ENCODE measurements at places on chromosomes 16 and 17.

DNA sequence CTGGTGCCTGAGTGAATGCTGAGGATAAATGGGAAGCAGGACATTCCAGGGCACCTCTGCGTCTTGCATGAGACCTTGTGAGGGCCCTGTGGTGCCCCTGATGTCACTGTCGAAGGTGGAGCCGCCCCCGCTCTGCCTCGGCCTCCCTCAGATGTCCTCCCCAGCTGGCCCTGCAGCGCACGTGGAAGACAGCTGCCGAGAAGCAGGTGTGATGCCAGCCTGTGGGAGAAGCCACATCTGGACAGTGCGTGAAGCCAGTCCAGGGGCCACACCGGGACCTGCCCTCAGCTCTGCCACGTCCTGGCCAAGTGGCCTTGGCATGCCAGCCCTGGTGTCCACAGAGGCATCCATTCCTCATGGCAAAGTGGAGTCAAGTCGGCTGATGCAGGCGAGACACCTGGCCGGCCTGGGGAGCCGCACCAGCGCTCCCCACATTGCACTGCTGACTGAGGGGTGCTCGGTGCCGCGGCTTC lies 21.6 kb upstream of the METRNL start:
- DNase-seq: no peak

GRCh38 chr17:4072487-4073157 lies 70.2 kb downstream of the ZZEF1 start:
- no peak for DNase-seq

DNA sequence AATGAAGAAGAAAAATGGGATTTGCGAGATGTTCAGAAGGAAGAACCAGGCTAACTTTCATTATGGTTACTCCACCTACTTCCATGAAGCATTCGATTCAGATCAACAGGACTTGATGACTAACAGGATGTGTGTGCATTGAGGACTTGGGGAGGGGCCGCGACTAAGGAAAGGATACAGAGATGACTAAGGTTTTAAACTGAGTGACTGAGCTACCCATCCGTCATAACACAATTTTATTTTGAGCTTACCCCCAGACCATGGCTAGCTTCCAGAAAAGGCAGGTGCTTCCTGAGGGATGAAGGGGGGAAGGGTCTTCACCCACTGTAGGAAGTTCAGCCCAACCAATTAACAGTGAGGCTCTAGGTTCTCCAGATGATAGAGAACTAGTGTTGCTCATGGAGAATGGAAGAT lies 2.5 kb upstream of the CDYL2 start:
- no peak for DNase-seq

DNA sequence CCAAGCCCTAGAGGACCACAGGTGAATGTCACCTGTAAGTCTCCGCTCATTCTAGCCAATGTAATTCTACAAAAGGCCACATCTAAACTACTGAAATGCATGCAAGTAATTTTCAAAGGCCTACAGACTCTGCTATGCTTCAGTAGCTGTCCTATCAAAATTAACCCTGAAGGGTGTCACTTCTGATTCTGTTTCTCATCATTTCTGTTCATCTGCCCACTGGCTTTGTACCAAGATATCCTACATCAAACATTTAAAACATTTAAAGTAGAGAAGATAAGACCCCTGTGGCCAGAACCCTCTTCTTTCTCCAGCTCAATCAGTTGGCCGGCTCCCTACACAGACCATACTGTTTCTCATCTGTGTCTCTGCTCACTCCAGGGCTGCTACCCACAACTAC lies 21.5 kb downstream of the PHF12 start:
- DNase-seq: no peak

GRCh38 chr17:2068519-2069051 lies 13.7 kb downstream of the HIC1 start:
- no peak for DNase-seq

DNA sequence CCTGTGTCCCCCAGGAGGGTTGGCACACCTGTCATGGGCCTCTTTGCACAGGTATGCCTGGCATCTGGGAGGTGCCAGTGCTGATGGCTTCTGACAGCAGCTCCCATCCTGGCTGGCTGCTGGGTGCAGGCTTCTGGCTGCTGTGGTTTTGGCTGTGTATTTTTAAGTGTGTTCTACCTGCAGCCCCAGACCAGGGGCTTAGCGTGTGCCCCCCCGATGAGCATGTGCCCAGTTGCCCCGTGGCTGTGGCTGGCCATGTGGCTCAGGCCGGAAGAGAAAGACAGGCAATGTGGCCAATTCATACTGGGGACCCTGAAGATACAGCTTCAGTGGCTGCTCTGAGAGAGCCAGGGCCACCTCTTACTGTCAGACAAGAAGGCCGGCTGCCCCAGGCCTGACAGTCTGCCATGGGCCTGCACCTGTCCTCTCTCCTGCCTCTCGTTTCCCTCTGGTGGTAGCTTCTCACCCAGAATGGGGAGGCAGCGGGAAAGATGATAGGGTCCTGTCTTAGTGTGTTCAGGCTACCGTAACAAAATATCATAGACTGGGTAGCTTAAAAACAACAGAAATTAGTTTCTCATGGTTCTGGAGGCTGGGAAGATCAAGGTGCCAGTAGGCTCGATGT lies 37.6 kb upstream of the LGALS9 start:
- no peak for DNase-seq

DNA sequence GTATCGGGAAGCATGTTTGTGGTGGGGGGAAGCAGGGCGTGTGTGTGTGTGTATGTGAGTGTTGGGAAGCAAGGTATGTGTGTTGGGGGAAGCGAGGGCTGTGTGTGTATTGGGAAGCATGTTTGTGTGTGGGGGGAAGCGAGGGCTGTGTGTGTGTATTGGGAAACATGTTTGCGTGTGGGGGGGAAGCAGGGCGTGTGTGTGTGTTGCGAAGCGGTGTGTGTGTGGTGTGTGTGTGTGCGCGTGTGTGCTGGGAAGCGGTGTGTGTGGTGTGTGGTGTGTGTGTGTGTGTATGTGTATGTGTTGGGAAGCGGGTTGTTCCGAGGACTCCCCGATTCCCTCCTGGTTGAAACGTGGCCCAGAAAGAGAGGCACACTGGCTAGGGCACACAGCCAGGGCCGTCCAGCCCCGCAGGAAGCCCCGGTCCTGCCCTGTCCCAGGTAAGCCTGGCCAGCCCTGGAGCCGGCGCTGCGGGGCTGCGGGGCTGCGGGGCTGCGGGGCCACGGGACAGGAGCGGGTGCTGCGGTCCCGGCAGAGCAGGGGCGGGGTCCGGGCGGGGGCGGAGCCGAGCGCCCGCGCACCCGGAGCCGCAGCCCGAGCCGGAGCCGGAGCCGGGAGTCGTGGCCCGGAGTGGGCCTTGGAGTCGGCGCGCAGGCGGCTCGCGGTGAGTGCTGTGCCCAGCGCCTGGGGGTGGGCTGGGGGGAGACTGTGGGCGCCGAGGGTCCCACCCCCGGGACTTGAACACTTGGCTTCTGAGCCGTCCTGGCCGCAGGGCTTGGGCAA lies at the start of gene NOD2:
Gene NOD2 (plus strand): TSS at position 608 of the 783 bp plus-strand sequence. CDS start 5,890 bp downstream, outside the sequence.
- DNase-seq: no peak

DNA sequence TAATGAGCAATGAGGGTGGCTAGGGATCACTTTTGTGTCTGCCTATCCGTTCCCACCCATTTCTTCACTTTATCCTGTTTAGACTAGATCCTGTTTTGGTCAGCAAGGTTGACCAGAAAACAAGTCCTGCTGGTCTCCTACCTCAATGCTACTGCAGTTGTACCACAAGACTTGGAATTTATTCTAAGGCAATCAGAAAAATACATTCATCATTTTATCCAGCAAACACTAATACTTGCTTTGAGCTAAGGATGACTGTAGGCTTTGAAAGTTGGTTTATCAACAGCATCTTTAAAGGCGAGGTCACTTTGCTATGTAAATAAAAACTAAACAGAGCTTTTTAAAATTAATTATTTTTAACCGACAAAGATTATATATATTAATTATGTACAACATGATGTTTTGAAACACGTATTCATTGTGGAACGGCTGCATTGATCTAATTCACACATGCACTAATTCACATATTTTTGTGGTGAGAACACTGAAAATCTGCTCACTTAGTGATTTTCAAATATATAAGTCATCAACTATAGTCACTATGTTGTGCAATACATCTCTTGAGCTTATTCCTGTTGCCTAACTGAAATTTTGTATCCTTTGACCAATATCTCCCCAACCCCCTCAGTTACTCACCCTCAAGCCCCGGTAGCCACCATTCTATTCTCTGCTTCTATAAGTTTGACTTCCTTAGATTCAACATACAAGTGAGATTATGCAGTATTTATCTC lies 125.9 kb upstream of the HS3ST3A1 start:
- no peak for DNase-seq

GRCh38 chr17:57666201-57666870 lies 78.8 kb downstream of the CCDC182 start:
- no peak for DNase-seq

DNA sequence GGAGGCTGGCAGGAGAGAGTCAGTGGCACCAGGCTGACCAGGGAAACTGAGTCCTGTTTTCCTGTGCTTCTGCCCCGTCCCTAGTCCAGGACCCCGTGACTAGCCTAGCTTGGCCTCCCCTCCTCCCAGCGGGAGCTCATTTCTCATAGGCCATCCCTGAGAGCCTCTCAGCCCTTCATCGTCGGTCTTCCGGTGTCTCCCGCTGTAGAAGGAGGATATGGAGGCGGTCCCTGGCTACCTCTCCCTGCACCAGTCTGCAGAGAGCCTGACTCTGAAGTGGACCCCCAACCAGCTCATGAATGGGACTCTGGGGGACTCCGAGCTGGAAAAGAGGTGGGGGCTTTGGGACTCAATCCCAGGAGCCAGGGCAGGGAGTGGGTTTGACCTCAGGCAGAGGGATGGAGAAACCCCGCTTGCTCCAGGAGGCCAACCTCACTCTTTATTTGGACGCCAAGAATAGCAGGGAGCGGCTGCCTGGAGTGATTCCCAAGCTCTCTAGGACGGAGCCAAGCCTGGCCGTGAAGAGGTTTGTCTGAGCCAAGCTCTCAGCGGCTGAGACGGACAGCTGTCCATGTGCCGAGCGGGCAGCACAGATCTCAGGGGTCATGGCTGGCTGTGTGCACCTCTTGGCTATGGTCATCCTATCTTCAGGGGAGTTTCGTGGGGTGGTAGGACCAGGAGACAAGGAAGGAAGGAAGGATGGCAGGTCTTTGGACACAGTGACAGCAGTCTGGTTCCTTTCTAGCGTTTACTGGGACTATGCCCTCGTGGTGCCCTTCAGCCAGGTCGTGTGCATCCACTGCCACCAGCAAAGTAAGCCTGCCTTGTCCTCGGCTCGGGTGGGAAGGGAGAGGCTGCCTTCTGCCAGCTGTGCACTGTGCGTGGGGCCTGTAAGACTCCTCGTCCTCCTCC lies 26.8 kb downstream of the SGSM2 start:
- no peak for DNase-seq

GRCh38 chr17:21381076-21381706 lies 5.0 kb downstream of the KCNJ12 start:
- no peak for DNase-seq

GRCh38 chr16:66049865-66050264 lies 316.6 kb upstream of the CDH5 start:
- no peak for DNase-seq

GRCh38 chr17:75854881-75855309 lies 240 bp downstream of the WBP2 start:
- DNase-seq: no peak

DNA sequence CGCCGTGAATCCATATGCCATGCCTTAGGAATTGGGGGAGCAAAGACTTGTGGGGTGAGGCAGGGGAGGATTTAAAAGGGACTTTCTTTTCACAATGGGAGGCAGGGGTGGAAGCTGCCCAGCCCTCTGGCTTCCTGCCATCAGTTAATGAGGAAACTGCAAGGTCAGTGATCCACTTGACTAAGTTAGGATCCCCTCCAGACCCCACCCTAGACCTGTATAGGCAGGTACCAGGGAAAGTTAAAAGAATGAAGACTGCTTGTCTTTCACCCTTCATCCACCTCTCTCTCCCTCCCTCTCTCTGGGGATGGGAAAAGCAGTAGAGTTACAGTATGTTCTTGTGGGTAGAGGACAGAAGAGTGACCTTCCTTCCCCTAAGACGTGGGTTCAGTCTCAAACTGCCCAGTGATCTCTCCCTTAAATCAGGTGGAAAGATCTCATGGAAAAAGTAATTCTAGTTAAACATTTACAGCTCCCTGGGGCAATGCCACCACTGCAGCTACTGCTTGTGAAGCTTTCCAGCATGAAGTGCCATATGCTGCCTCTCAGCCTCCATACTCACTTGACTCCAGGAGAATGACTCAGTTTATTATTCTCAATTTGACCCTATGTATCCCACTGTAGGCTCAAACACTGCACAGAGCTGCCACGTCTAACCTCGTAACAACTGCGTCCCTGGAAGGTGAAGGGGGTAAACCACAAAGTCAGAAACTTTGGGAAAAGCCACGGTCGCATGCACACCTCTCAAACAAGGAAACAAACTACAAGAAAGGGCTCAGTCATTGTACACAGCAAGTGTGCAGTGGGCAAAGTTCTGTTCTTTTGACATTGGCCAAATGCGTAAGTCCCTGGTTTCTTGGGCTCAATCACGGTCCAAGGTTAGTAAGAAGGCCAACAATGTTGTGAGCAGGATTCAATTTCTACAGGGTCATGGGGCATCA lies 1.2 kb downstream of the COA3 start:
- no peak for DNase-seq

- no peak for DNase-seq
These were observed 49.0 kb upstream of the HAS3 start for GRCh38 chr16:69056421-69056820.

DNA sequence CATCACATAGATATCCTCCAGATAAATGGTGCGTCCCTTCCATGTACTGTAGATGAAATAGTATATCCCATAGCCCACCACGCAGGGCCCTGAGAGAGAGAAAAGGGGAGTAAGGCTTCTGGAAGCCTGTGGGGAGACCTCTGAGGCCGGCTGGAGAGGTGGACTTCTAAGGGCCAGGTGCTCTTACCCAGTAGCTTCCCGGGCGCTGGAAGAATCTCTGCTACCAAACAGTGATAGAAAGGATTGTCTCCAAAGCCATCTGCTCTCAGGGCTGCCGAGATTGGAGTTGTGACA lies 718 bp downstream of the SAT2 start:
- DNase-seq: no peak

GRCh38 chr16:48862087-48862532 lies 252.1 kb upstream of the N4BP1 start:
- no peak for DNase-seq

DNA sequence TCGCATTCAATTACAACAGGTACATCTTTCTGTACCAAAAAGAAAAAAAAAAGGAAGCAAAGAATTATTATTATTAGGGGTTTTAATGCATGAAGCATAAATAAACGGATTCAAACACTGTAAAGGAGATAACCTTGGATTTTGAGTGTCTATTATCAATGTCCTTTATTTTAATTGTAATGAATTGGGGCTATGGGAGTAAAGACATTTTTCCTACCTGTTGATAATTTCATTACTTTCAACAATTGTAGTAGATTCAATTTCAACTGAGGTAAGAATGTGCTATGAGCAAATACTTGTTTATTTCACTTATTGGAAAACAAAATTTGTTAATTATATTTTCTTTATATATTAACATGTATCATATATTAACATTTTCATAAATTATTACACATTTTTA lies 855.6 kb downstream of the KCNJ2 start:
- DNase-seq: no peak

Data from NCI-H1048 (cell line).